ENCODE measurements at places on chromosomes 2 and 18.
A peak's percentile ranks its signal among the peaks of the same experiment; 100 is the strongest.

- DNase-seq = no peak
Observed at GRCh38 chr2:19484736-19485135, 126.3 kb upstream of the OSR1 start.

GRCh38 chr2:146821836-146822316 lies 1023.0 kb upstream of the ACVR2A start:
- DNase-seq = no peak

DNA sequence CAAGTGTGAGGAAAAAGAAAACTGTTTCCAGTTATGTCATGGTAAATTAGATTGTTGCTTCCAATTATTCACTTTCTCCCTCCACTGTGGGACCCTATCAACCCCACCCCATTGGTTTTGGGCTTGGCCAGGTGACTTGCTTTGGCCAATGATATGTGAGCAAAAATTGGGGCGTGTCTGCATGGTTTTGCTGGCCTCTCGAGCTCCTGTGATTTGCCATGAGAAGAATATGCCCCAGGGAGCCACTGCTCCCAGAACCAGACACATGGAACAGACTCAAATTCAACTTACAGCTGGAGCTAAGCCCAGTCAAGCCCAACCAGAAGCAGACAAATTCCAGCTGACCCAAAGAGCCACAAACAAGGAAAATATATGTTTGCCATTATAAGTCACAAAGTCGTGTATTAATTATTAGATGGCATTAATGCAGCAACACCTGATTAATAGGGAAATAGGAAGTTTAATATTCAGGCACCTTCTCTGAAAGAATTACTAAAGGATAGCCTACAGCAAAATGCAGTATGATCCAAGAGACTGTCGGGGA lies 248.9 kb downstream of the ANAPC1 start:
- no peak for DNase-seq

- no peak for DNase-seq
Observed at GRCh38 chr2:230998882-230999281, 3.0 kb downstream of the SPATA3 start.

DNA sequence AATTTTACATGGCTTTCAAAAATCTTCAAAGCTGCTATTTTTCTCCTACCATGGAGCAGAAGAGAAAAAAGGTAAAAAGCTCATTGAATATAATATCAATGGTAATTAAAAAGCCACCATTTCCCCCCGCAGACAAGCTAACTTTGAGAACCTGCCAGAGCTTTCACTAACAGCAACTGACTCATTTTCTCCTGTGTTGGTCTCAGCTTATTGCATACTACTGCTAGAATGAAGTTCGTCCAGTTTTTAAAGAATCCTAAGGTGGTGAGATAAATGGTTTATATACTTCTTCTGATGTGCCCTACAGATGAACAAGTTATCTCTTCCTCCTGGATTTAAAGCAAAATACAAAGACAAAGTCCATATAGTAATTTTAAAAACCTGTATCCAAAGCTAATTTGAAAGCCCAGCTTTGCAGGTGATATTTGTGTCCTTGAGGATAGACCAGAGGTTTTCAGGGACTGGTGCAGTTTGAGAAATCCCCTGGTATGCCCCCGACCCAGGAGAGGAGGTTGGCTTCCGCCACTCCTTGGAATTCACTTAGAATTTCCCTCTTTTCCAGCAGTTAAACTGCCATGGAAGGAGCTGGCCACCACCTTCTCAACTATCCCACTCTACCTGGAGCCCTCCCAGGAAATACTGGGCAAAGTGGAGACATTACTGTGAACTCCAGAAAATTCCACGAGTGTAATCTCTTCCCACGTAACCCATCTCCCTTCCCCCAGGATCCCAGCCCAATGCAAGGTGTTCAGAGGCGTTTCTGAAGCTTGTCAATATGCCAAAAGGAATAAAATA lies 17.5 kb downstream of the YPEL5 start:
- DNase-seq = no peak

DNA sequence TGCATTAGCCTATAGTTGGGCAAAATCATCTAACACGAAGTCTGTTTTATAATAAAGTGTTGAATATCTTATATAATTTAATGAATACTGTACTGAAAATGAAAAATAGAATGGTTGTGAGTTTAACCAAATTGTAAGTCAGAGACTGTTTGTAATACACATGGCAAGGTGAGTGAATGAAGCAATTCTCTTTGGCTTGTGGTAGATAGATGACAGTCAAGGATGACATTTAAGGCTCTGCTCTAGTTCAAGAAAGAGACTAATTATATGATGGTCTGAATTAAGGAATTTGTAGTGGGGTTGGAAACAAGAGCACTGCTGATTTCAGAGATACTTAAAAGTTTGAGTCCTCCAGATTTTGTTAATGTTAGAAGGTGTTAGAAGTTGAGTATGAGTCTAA lies 207.7 kb downstream of the MCFD2 start:
- DNase-seq = no peak

- DNase-seq = no peak
Observed at GRCh38 chr2:240426845-240427721, 8.4 kb upstream of the GPC1 start.

- no peak for DNase-seq
Observed at GRCh38 chr2:65514555-65515195, 82.3 kb upstream of the SPRED2 start.

- DNase-seq = no peak
Observed at GRCh38 chr2:220743203-220743602, 828.9 kb downstream of the EPHA4 start.

DNA sequence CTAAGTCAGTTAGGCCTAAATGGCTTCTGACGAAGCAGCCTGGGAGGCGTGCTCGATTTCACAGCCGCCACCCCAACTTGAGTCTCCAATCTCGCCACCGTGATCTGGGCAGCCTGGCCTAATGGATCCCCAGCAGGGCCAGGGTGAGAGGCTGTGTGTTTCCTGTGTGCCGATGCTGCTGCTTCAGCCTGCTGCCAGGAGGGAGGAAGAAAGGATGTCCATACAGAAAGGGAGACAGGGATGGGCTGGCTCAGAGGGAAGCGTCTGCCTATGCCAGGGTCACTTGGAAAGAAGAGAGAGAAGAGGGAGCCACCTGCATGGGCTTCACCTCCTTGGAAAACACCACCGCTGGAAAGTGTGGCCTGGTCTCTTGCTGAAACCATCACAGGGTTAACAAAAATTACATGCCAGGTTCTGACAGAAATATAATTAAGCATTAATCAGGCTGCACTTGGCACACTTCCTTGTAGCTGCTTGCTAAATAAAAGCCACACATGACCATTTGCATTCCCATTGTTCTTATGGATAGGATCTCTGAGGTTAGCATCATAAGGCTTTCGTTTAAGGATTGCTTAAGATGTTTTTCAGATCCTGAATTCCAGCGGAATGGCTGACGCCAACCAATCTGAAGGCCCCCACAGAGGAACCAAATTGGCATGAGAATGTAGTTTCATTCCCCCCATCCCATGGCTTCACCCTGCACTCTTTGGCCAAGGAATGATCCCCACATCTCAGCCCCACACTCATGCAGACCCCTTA lies 108.8 kb upstream of the SLC1A4 start:
- no peak for DNase-seq

DNA sequence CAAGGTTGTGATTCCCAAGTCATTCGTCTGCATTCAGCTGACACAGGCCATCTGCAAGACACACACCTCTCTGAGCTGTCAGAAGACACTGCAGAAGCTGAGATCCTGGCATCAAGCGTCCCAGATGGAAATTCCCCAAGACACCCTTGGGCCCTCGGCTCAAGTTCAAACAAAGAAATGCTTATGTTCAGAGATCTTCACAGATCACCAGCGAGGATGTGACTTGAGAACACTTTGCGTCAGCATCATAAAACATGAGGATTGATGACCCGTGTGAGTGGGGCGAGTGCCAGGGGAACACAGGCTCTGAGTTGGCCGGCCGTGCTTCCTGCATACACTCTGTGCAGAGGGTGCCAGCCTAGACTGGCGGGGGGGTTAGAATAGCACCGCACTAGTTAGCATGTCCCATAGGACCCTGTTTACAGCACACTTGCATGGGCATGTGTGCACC lies 36.8 kb downstream of the KCNIP3 start:
- DNase-seq = peak; percentile 6

DNA sequence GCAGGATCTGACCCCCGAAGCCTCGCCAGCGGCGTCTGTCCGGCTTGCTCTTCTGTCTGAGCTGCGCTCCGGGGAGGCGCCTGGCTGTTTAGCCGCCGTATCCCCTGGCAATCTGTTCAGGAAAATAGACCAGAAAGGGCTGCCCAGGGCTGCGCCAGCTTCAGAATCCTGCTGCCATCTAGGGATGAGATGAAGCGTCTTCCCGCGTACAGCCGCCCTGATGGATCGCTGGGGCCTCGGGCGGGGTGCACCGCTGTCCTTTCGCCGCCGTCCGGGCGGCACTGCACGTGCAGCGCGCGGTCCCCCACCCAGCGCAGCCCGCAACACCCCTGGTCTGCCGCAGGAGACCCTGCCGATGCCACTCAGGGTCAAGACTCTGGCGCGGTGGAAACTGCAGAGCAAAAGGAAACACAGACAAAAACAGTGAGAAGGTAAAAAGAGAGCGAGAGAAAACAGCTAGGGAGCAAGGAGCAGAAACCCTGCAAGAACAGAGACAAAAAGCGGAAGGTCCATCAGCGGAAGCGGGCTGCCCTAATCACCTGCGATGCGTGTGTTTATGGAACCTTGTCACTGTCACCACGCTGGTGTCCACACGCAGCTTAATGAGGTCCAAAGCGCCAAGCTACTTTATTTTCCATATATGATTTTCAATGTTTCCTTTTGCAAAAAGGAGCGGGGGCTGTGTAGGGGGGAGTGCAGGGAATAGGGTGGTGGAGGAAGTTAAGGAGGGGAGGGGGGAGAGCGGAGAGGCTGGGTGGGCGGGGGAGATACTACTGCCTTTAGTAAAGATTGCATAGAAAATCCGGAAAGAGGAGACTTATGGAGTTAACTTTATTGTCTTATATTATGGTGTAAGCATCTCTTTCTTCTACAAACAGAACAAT lies 2113.3 kb upstream of the PIK3C3 start:
- peak; percentile 75 for DNase-seq

GRCh38 chr2:102317715-102318114 lies 6.4 kb downstream of the IL1RL1 start:
- DNase-seq = no peak

DNA sequence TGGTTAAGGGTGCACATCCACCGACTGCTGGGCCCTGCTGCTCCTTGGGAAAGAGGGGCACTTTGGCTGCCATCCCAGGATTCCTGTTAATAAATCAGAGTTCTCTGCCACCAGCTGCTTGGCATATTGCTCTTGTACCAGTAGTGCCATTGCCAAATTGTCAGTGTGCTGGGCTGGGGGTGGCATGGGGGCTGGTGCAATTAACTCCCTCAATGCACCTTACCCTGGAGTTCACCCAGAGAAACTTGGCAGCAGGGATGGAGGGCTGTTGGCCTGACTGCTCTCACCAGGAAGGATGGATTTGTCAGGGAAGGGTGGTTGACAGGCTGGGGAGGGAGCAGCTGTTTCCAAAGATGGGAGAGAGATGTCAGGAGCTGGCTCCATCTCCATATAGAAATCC lies 94.6 kb upstream of the SKOR2 start:
- no peak for DNase-seq

- DNase-seq = no peak
Observed at GRCh38 chr2:98359986-98360385, 13.7 kb downstream of the CNGA3 start.

DNA sequence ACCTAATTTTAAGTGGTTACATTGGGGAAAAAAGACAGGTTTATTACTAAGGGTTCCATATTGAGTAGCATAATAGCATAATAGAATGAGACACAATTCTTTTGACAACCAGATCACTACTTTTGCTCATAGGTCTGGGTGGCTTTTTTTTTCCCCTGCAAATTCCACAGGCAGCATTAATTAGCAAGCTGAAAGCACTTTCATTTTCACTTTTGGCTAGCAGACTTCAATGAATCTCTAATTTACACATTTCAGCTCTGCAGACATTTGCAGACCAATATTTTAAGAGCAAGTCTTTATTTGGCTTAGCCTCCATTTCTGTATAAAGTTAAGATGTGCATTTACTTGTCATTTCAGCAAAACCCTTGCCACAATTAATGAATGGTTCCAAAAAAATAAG lies 185.5 kb downstream of the NOL4 start:
- no peak for DNase-seq

- DNase-seq = no peak
Observed at GRCh38 chr18:57737400-57738060, 65.6 kb downstream of the ATP8B1 start.

DNA sequence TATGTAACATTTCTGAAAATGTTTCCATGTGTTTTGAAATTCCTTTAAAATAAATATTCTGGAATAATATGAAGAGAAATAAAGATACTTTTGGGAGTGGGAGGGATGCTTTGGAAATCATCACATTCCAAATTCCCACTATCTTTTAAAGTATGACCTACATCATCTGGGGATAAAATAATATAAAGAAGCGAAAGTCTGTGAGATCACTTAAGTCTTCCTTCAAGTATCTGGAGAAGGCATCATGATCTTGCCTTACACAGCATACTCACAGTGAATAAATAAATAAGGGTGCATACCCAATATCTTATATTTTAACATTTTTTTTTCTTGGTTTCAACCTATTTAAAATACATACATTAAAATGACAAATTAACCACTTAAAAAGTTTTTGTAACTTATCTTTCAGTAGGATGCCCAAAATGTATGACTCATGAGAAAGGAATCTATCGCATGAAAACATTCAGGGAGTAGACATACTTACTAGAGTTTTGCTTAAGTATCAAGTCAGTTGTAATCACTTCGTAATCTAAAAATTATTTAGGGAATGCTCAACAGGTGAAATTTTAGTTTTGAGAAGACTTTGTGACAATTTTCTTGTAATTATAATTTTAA lies 248.3 kb upstream of the COL3A1 start:
- DNase-seq = no peak

DNA sequence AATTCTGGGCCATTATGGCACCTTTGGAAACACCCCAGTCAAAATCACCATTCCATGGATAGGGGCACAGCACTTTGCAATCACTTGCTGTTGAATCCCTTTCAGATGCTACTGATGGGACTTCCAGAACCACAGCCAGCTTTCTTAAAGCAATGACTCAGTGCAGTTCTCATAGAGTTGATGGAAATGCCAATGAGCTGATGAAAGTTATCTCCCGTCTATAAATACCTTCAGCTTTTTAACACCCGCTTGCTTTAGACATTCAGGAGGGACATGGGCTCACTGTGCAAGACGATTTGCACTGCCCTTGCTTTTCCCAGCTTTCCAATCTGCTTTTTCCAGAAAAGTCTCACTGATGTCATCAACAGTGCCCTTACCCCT lies 66.7 kb upstream of the RPL31 start:
- no peak for DNase-seq

DNA sequence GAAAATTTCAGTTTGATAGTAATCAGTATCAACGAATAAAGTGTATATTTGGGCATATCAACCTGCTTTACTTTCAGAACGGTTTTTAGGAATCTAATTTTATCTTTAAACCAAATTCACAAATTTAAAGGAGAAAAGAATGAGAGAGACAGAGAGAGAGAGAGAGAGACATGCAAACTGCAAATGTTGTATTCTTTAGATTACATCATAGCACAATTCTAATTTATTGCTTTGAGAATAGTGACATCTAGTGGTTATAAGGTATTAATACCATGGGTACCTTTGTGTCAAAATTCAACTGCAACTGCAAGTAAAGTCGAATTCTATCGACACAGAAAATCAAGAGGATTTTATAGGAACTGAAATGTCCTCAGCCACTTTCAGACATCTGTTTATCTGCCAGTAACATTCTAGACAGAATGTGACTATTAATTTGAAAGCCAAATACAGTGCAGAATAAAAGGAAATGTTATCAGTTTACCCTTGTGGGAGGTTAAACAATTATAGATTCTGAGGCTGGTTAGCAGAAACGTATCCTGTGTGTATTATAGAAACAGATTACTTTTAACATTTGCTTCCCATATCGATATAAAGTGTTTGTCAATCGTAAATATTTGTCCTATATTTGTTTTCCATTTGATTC lies 529.8 kb upstream of the VRK2 start:
- no peak for DNase-seq
